Activated T-cell treated with anti-CD3 and anti-CD28 coated beads, Interleukin-2, amount 50 U/mL, for 48 hours (primary cell): ENCODE measurements at places on chromosomes 7 and 10.

DNA sequence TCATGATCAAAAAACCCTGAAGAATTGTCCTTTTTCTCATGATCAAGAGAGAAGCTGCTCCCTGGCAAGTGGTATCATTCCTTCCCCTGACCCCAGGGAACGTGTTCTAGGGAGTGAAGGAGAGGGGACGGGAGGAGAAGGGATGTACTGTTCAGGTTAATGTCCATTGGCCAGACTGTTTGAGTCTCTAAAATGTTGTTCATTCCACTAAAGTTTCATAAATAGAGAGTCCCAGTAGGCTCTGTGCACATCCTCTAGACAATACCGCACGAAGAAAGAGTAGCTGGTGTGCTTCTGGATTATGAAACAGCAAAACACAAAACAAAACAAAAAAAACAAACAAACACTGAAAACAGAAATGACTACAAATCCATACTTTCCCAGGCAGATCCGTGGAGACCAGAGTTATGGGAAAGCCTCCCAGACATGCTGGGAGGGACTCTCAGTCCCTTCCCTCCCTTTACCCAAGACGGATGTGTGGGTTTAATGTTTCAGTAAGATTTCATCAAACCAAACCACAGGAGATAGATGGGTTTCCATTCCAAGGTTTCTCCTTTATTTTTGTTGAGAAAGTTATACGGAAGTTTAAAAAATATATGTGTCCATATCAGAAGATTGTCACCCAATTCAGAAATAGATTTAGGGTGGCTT lies 66.5 kb upstream of the TNS3 start:
- DNase-seq, result no peak

GRCh38 chr10:46299536-46300369 lies 13.0 kb downstream of the ANTXRL start:
- peak; percentile 19 for DNase-seq

DNA sequence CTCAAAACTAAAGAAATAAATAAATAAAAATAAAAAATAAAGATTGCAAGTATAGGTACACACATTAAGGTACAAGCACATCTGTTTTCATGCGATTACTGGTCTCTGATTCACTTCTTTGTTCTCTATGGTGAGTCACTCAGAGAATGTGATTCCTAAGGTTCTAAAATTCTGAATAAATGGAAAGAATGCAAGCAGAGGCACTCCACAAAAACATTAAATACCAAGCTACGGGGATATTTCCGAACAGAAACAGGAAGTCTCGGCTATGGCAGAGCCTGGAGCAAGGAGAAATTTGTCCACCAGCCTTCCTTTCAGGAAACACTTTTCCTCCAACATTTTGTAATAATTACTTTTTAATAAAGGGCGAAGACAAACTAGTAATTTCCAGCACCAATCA lies 1.4 kb downstream of the VOPP1 start:
- DNase-seq, result no peak

GRCh38 chr7:94433224-94433623 lies 38.5 kb downstream of the COL1A2 start:
- DNase-seq, result no peak

DNA sequence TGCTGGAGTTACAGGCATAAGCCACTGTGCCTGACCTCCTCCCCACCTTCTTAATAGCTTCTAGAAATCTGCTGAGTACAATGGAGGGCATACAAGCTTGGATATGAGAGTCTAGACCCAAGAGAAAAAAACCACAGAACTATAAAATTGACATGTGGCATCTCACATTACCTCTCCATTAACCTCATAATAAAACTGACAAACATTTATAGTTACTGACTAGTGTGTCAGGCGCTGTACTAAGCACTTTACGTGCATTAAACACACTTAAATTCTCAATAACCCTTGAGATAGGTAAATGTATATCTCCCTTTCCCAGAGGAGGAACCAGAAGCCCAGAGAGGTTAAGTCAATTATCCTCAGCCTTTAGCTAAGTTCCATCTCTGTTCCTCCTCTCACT lies 300.5 kb upstream of the MYO3A start:
- no peak for DNase-seq

- DNase-seq, result no peak
These were observed 173.3 kb downstream of the LCOR start for GRCh38 chr10:97005349-97005748.

- DNase-seq, result no peak
These were observed 94.4 kb downstream of the AHR start for GRCh38 chr7:17392846-17393245.

DNA sequence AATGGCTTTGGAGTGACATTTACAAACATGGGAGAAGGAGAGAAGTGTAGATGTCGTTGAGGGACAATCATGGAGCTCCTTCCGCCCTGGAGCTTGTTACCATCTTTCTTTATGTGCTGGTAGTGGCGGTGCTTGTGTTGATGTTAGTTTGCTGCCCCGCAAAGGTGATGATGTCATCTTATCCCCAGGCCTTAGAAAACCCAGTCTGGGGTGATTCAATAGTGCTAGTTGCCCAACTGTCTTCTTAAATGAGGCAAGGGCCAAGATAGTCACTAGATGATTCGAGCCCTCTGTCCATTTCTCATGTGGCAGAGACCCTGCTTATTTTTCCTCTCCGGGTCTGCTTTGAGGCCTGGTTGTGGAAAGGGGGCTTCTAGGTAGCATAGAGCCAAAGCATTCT lies 277.4 kb downstream of the CCSER2 start:
- no peak for DNase-seq

DNA sequence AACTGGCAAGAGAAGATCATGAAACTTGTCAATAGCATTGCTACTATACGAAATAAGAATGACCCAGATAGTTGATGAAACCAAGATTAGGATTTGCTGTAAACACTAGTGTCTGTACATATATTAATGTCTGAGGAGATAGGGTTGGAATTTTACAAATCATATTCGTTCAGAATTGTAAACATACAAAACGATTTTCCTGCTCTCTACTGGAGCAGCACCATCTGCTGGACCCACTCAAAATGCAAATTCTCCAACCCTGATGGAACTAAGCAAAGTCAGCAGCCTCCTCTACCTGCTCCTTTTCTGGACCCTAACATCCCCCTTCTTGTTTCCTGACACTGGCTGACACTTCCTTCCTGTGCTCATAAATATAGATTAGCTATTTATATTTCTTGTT lies 29.4 kb upstream of the SGMS1 start:
- no peak for DNase-seq

GRCh38 chr10:97279121-97279815 lies 13.2 kb downstream of the ARHGAP19 start:
- DNase-seq, result no peak

- DNase-seq, result no peak
These were observed 683.2 kb downstream of the LRMDA start for GRCh38 chr10:76114581-76115001.

DNA sequence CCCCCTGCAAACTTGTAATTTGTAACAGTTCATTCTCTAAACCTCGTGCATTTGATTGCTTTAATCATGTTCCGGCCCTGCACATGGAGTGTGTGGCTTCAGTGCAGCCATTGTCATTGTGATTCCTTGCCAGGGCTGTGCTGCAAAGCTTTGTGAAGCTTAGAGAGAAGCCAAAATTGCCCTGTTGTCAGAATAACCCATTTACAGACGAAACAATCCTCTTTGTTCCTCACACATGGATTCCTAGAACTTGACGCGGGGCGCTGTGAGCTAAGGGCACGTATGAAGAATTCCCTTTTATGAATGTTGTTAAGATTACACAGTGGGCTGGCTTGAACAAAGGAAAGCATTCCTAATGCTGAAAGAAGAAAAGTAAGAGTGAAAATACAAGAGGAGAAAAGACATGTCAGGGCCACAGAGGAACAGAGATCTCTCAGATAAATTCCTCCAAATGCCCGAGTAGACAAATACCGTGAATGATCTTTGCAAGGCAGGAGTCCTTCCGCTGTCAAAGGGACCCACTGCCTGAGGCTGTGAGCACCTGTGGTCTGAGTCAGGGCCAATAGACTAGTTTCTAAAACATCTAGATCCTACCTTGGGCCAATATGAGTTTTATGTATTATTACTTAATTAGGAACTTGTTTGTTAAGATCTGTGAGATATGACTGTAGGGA lies 205.4 kb upstream of the C7orf33 start:
- DNase-seq, result no peak

DNA sequence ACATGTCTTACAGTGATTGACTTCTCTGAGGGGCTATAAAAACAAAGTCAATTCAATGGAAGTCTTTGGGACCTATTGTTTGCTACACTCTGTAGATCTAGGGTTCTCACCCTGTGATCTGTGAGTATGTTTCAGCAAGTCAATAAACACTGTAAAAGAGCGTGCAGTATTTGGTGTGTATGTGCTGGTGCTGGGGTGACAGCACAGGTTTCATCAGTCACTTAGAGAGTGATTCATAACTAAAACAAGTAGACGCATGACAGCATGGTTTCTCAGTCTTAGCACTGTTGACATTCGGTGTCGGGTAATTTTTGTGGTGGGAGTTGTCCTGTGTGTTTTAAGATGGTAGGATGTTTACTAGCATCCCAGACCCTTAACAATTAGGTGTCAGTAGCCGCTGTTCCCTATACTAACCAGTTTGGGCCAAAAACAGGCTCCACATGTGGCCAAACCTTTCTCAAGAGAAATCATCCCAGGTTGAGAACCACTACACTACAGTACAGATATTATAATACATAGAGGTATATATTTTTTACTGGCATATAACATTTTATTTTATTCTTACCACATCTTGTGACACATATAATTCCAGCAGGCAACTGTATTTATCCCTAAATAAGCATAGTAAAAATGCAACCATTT lies 411.8 kb downstream of the ARL4A start:
- no peak for DNase-seq

DNA sequence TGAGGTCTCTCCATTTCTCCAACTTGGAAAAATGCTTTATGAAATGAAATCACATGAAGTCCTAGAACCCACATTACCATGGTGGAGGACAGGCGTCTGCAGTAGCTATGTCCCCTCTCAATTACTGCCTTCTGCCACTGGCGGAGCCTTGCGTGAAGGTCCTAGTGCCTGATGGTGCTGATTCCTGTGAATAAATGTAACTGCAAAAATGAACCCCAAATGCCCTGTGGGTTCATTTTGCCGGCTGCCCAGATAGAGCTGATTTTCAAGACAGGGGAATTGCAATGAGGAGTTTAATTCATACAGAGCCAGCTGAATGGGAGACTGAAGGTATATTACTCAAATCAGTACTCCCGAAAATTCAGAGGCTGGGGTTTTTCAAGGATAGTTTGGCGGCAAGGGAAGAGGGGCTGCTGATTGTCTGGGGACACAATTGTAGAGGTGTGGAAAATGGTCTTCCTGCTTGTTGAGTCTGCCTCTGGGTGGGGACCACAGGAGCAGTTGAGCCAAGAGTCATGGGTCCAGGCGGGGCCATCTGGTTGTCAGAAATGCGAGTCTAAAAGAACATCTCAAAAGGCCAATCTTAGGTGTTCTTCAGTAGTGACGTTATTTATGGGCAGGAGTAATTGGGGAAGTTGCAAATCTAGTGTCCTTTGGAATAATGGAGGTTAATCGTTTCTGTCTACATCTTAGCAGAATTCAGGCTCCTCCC lies 13.5 kb downstream of the PRF1 start:
- peak; percentile 11 for DNase-seq

GRCh38 chr7:4024133-4024532 lies 658.0 kb upstream of the FOXK1 start:
- DNase-seq, result no peak

- DNase-seq, result no peak
These were observed 4.6 kb downstream of the ST7 start for GRCh38 chr7:116957874-116958273.

- DNase-seq, result no peak
These were observed 20.4 kb downstream of the PPP2R2D start for GRCh38 chr10:131921184-131921583.

- no peak for DNase-seq
These were observed 98.4 kb upstream of the EEPD1 start for GRCh38 chr7:36054637-36055036.

GRCh38 chr7:6419310-6419773 lies 28.4 kb downstream of the DAGLB start:
- no peak for DNase-seq

DNA sequence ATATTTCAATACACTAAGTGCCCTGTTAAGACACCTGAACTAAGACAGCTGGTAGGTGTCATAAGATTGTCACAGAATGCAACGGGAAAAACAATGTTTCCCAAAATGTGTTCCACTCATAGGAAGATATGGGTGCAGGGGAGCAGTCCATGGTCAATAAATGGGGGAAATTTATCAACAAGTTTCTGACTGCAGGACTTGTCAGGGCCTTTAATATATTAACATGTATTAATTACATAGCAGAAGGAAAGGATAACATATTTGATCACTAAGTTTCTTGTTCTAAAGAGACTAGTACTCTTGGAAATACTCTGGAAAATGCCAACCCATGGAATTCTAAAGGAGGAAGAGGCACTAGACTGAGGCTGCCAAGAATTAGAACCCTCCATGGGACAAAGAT lies 6.7 kb downstream of the RBP3 start:
- DNase-seq, result no peak

DNA sequence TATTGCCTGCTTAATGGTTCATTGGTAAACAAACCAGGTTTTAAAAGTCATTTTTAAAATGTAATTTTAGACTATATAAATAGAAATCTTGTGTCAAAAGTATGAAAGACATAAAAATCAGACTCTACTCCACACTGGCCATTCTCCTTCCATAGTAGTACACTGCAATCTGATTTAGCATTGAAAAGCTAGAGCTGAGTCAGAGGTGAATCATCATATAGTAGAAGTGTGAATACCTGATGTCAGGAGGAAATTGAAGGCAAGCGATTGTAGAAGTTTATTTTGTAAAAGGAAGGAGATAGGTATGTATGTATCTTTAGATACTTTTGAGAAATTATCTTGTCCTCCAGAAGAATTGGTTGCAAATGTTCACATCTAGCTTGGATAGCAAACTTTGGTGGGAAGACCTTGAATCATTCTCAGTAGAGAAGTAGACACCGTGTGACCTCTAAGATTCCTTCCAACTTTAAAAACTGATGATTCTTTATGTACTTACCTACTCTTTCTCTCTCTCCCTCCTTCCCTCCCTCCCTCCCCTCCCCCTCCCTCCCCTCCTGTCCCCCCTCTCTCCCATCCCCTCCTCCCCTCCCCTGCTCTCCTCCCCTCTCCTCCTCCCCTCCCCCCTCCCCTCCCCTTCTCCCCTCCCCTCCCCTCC lies 88.1 kb downstream of the BTAF1 start:
- no peak for DNase-seq

DNA sequence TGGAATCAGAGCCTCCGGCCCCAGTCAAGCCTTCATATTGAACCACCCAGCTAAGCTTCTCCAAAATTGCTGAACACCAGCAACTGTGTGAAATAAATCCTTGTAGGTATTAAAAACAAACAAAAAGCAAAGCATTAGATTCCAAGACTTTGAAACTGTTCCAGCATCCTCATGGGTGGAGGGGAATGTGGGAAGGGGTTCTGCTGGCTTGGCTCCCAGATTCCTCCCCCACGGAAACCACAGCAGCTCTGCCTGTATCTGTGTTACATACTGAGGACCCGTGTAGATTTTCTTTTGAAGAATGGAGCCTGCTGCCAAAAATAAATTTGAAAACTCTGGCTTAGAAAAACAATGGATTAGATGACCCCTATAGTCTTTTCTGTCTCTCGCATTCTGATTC lies 20.0 kb downstream of the AKR1B1 start:
- no peak for DNase-seq
